ENCODE measurements at places on chromosomes 1 and 21.
A peak's percentile ranks its signal among the peaks of the same experiment; 100 is the strongest.

GRCh38 chr1:29473161-29473855, 237.0 kb downstream of the PTPRU start:
- no peak for DNase-seq

DNA sequence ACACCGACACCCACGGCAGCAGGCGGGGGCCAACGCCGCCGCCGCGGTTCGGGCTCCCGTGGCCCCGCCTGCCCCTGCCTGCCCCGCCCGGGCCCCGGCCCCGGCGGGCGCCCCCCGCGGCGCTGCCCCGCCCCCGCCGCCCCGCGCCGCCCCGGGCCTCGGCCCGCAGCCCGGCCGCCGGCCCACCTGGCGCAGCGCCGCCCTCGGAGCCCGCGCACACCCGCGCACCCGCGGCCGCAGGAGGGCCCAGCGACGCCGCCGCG, at the start of gene WNT3A:
WNT3A (plus strand) TSS at position 213 of the 263 bp plus-strand sequence. CDS start 131 bp downstream, outside the sequence.
- no peak for DNase-seq

GRCh38 chr1:106746448-106747085, 309.9 kb upstream of the PRMT6 start:
- no peak for DNase-seq

- DNase-seq = no peak
These were observed 553.9 kb downstream of the DPYD start for GRCh38 chr1:97366984-97367383.

DNA sequence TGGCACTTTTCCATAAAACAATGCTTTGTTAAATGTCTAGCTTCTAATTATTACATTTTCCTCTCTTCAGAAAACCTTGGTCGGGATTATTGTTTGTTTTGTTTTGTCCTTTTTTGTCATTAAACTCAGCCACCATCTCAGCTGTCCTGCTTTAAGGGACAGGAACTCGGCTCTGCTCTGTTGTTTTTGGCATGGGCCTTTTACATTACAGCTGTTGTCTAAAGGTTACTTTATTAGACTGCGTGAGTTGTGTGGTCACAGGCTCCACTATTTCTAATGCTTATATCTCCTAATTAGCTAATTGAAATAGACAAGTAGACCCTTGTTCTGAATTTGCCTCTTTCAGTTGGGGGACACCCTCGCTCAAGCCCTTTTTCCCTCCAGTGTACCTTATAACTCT, 1.6 kb downstream of the PALMD start:
- no peak for DNase-seq

DNA sequence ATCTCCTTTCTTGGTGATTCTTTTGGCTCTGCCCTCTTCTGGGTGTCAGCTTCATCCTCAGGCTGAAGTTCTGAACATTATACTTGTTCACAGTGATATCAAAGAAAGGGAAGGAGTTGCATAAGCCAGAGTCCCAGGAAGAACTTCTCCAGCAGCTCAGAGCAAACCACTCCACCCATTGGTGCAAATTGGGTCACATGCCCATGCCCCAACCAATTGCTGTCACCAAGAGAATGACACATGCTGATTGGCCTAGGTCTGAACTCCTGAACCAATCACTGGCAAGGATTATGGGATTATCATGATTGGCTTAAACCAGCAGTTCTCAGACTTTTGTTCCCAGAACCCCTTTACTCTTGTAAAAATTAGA, 256.5 kb upstream of the TMEM51 start:
- no peak for DNase-seq

DNA sequence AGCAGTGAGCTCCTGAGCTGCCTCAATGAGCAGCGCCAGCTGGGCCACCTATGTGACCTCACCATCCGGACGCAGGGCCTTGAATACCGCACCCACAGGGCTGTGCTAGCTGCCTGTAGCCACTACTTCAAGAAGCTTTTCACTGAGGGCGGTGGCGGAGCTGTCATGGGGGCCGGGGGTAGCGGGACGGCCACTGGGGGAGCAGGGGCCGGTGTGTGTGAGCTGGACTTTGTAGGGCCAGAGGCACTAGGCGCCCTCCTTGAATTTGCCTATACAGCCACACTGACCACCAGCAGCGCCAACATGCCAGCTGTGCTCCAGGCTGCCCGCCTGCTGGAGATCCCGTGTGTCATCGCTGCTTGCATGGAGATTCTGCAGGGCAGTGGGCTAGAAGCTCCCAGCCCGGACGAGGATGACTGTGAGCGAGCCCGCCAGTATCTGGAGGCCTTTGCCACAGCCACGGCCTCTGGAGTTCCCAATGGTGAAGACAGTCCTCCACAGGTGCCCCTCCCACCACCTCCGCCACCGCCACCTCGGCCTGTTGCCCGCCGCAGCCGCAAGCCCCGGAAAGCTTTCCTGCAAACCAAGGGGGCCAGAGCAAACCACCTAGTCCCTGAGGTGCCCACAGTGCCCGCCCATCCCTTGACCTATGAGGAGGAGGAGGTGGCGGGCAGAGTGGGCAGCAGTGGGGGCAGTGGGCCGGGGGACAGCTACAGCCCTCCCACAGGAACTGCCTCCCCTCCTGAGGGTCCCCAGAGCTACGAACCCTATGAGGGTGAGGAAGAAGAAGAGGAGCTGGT, 12.3 kb downstream of the ZBTB7B start:
- DNase-seq = no peak

- no peak for DNase-seq
These were observed 86.4 kb downstream of the FAM78B start for GRCh38 chr1:166080277-166080966.

GRCh38 chr21:32585970-32586369, 647 bp upstream of the TCP10L start:
- no peak for DNase-seq

DNA sequence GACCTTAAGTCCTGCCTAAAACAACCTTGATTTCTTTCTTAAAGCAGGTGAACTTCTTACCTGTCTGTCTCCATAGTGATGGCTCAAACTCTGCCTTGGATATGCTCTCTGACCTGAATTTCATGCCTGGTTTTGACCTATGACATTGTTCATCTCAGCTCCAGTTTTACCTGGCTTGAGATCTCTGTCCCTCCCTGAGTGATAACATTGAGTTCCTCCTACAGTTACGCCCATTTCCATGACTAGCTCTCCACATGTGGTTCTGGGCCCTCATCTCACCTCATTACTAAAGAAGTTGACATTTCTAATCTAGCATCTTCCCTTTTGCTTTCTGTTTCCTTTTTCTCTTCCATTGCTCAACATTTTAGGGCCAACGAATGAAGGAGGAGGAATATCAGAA, 233.1 kb downstream of the HHIPL2 start:
- no peak for DNase-seq

DNA sequence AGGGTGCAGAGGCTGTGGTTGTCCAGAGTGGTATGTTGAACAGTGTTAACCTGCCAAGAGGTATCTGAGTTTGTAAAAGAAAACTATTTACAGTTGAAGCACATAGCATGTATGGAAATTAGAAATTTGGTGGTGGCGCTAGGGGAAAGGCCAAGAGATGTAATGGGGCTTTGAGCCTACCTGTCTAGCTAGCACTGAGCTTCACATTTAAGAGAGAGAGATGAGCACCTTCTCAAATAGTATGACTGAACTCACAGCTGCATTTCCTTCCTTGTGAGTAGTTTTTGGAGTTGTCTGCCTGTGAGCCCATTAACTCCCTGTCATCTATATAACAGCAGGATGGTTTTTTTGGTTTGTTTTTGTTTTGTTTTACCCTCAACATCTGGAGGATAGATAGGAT, 4.0 kb downstream of the CLIC4 start:
- DNase-seq = no peak

DNA sequence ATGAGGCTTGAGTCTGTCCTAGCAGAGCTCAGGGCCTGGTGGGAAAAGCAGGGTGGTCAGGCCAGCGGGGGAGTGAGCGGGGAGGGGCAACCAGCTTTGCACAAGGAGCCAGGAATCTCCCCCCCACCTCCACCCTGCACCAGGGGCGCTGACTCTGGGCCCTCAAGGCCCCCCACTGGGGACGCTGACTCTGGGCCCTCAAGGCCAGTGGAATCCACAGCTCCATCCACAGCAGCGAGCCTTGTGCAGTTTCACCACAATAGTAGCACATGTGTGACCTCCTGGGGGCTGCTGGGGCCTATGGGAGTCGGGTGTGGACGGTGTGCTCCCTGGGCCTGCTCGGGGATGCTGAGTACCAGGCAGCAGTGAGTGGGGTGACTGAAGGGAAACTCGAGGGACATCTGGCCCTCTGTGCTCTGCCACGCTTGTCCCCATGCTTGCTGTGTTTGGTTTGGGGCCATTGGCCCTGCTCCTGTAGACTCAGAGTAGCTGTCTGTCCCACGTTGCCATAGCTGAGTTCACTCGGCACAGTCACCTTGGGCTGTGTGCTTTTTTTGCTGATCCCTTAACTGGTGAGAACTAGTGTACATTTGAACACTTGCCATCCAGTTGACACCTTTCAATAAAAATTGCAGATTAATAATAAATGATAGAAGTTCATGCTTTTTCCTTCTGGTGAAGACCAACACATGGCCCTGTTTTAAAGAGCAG, 89.2 kb downstream of the ADARB1 start:
- no peak for DNase-seq

DNA sequence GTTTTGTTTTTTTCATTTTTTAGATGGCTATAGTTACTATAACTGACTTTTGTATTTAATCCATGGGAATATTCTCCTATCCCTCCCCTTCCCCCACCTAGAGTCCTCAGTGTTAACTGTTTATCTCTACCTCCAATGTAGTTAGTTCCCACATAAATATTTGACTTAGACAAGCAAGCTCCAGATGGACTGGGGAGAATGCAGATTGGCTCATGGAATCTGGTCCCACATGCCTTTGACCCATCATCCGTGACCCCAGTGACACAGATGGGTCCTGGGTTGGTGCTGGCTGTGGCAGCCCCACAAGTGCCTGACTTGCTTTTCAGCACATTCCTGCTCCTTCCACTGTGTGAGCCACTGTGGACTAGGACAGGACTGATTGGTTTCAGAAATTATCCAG, 41.8 kb downstream of the ATP2B4 start:
- DNase-seq = no peak

DNA sequence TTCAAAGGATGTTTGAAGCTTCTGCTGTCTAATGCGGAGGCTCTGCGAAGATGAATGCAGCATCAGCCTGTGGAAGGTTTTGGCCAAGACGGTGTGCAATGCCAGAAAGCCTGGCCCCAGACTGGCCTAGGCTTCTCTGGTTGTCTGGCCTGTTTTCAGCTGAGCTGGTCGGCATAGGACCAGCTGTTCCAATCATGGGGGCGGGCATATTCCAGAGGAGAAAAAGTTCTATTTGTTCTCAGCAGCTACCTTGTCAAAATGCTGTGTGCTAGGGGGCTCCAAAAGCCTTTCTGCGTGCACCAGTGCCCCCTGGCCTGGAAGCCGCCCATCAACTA, 57.6 kb downstream of the TGFB2 start:
- no peak for DNase-seq

GRCh38 chr1:84355556-84355955, 42.7 kb upstream of the DNASE2B start:
- DNase-seq = no peak

GRCh38 chr1:42786097-42786496, 1.3 kb downstream of the TMEM269 start:
- DNase-seq = no peak

GRCh38 chr1:214438075-214438474, 113.3 kb downstream of the PTPN14 start:
- DNase-seq = peak; percentile 17

DNA sequence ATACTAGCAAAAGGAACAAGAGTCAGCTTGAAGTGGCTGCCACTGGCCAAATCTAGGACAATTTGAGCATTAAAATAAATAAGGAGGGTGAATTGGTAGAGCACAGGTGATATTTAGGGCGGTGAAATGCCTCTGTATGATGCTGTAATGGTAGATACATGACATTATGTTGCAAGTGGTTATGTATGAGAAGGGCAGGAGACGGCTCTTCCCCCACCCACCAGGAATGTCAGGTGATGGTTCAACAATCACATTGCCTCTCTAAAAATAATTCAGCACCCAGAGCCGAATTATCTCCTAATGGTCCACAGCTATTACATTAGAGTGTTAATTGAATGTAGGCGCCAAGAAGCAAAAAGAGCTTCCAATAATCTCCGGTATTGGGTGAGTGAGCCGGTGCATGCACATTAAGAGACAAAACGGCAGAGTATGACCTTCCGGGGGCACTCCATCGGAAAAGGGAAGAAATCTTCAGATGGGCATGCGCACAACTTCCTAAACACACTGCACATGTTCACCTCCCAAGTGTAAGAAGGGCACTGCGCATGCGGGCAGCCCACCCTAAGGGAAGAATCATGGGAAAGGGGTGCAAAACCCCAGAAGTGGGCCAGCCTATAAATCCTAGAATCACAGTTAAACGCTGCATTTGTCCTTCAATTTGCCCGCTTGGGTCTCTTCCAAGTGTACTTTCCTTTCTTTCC, 6.8 kb upstream of the IFNAR1 start:
- DNase-seq = no peak

DNA sequence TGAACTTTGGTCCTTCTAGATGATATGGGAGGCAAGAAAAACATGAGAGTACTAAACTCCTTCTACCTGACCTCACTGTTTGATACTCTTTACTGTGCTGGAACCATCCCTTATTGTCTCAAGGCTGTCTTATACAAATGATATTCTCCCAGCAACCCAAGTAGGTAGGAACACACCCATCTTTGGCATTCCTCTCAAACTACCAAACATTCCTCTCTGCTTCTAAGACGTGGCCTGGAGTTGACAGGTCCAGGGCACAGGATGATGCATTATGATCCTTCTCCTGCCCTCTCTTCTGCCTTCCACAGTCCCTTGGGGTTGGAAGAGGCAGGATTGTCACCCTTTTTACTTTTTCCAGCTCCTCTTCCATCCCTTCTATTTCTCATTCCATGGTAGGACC, 90.5 kb downstream of the SPATA17 start:
- DNase-seq = no peak

- no peak for DNase-seq
These were observed 1.5 kb downstream of the TRIM62 start for GRCh38 chr1:33180226-33180910.

GRCh38 chr1:70874063-70874462, 173.6 kb downstream of the PTGER3 start:
- DNase-seq = no peak

GRCh38 chr21:29805105-29805504, 134.7 kb downstream of the GRIK1 start:
- no peak for DNase-seq
